ENCODE measurements at places on chromosomes 3 and 15.

GRCh38 chr3:106593381-106593780, 724.6 kb upstream of the CBLB start:
- DNase-seq, result no peak

GRCh38 chr15:36796161-36796560, 216.7 kb downstream of the CDIN1 start:
- DNase-seq, result no peak

- DNase-seq, result no peak
These were observed 38.7 kb downstream of the HSPBAP1 start for GRCh38 chr3:122754929-122755328.

DNA sequence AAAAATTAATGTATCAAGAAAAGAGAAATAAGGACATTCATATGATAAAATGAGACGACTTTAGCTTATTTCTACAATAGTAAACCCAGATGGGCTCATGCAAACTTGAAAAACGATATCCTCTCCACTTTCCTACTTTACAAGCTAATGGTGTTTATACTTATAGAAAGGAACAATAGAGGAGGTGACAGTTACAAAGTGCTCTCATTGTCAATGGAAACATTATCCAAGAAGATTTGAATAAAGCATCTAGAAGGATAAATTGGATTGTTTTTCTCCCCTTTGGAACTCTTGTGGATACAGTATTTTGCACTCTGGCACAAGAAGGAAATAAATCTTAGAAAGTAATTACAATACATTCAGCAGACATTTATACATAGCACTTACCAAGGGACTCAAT, 20.2 kb upstream of the CCDC66 start:
- DNase-seq, result no peak

- DNase-seq, result no peak
These were observed 15.9 kb downstream of the TGM5 start for GRCh38 chr15:43250785-43251184.

DNA sequence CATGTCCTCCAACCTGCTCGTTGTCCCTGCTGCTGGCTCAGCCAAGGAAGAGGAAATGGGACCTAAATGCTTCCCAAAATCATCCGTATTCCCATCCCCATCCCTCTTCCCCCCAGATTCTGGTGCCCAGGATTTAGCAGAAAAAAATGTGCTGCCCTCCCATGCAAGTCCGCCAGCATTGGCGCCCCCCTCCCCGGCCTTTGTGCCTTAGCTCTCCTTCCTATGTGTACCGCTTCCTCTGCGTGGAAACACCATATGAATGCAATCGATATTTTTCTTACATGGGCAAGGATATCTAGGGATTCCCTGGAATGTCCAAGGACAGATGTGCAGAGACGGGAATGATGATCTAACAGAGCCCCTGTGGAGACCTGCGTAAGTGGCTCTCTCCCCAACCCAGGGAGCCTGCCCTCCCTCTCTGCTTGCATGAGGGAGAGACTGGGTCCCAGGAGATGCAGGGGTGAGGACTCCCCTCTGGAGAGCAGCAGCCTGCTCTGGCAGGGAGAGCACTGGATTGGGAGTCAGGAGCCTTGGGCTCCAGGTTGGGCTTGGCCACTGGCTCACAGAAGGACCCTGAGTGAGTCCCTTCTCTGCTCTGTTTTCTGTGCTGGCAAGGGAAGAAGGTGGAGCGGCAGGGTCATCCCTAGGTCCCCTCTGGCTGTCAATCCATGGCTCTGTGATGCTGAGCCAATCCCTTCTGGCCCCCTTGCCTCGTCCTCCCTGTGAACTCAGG, 227.2 kb downstream of the XXYLT1 start:
- DNase-seq, result no peak

GRCh38 chr15:67468416-67468815, 52.5 kb upstream of the C15orf61 start:
- no peak for DNase-seq

- DNase-seq, result no peak
These were observed 22.2 kb upstream of the GOLIM4 start for GRCh38 chr3:168117853-168118313.

- no peak for DNase-seq
These were observed 40.4 kb upstream of the CHRNB4 start for GRCh38 chr15:78681281-78682003.

DNA sequence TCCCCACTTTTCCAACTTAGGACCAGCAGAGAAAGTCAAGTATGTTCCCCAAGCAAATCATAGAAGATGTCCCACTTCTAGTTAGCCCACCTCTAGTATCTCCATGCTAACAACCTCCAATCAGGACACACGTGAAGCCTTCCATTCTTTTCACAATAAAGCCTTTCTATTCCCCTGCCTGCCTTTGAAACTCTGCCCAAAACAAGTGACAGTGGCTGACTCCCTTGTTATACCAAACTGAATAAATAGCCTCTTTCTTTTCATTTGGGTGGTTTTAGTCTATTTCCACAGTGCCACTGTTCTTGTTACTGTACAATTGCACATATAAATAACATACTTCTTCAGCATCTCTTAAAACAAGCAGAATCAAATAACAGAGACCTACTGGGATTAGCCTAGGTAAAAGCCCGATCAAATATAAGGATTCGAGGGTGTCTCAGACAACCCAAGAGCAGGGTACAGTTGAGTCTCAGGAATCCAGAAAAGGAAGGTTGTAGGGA, 118.0 kb upstream of the NPHP3 start:
- no peak for DNase-seq

DNA sequence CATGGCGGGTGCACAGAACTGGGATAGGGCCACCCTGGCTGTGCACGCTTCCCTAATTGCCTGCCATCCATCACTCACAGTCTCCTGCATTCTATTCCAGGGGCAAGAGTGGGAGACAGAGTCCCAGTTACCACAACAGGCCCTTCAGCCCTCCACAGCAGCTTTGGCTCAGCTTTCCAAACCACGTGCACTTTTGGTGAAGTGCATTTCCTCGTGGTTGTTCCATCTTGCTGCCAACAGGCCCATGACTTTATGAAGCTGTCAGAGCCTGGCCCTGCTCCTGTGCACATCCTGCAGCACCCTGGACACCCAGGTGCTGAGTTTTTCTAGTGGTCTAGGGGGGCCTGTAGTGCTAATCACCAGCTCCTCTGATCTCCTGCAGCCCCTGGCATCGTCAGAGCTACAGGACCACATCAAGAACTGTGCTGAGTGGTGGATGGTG, 110.2 kb downstream of the ADCY5 start:
- no peak for DNase-seq

GRCh38 chr3:43627360-43627759, 5.5 kb upstream of the ANO10 start:
- no peak for DNase-seq

DNA sequence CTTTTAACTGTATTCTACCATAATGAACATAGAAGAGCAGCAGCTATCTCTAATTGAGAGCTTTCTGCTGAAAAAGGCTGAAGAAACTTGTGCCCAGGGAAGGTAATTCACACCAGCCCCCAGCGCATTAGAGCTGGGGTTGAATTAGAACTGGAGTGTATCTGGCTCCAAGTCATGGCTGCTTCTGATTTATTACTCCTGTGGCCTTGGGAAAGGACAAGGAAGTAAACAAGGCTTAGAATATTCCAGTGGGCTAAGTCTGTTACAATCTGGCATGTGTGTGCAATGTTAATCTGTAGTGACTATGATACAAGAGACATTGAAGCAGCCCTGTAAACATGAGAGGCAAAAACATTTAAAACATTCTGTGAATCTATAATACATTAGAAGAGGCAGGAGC, 18.1 kb downstream of the CPA3 start:
- no peak for DNase-seq

GRCh38 chr15:91940496-91941381, 87.2 kb downstream of the SLCO3A1 start:
- DNase-seq, result no peak

GRCh38 chr15:39538936-39539335, 41.9 kb upstream of the THBS1 start:
- DNase-seq, result no peak

GRCh38 chr3:73656241-73656890, 31.6 kb upstream of the PDZRN3 start:
- no peak for DNase-seq

DNA sequence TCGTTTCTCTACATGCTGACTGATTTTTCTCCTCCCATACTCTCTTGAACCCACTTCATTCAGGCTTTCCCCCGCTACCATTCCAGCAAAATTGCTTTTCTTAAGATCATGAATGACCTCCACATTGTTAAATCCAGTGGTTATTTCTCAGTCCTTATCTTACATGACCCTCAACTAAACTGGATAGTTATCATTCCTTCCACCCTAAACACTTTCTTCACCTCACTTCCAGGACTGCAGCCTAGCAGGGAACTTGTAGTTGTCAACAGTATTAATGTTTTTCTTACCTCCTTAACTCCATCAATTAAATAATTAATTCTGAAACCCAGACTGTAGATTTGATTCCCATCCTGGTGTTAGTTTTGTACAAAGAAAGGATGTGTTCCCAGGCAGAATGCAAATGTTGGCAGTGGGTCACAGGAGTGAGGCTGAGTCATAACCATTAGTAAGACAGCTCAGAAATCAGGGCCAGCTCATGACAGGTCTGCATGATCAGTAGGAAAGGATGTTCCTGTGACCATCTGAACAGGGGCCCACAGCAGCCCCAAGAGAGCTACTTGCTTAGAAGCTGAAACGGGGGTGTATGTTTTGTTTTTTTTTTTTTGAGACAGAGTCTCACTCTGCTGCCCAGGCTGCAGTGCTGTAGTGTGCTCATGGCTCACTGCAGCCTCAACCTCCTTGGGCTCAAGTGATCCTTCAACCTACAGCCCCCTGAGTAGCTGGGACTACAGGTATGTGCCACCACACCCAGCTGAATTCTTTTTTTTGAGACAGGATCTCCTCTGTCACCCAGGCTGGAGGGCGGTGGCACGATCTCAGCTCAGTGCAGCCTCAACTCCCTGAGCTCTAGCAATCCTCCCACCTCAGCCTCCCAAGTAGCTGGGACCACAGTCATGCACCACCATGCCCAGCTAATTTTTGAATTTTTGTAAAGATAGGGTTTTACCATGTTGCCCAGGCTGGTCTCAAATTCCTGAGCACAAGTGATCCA, 9.1 kb downstream of the BCL2L10 start:
- no peak for DNase-seq

- DNase-seq, result no peak
These were observed 26.4 kb upstream of the LAMP3 start for GRCh38 chr3:183188895-183189462.

GRCh38 chr15:41462084-41462795, 31.4 kb upstream of the ITPKA start:
- no peak for DNase-seq

DNA sequence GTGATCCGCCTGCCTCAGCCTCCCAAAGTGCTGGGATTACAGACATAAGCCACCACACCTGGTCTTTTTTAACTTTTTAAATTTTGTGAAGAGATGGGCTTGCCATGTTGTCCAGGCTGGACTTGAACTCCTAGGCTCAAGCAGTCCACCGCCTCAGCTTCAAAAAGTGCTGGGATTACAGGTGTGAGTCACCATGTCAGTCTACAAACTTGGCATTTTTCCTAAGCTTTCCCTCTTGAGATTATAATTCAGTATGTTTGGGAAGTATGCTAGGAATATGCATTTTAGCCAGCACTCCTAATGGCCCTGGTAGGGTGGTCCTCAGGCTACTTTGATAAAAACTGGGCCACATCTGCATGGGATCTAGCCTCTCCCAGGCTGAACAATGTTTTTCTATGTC, 4.4 kb downstream of the WDR73 start:
- no peak for DNase-seq

DNA sequence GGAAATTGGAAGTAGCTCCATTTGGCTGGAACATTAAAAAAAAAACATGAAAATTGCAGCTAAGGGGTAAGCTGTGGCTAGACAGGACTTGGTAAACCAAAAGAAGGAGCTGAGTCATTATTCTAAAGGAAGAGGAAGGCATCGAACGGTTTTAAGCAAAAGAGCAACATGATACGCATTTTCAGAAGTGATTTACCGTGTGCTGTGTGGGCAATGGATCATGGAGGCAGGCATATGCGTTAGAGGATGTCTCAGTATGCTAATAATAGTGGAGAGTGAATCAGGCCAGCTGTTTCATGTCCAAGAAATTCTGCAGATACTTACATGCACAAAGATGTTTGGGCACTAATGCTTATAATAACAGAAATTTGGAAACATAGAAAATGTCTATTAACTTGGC, 409.1 kb upstream of the ATP11B start:
- DNase-seq, result no peak

- DNase-seq, result no peak
These were observed 5.8 kb downstream of the CELSR3 start for GRCh38 chr3:48656841-48657281.

DNA sequence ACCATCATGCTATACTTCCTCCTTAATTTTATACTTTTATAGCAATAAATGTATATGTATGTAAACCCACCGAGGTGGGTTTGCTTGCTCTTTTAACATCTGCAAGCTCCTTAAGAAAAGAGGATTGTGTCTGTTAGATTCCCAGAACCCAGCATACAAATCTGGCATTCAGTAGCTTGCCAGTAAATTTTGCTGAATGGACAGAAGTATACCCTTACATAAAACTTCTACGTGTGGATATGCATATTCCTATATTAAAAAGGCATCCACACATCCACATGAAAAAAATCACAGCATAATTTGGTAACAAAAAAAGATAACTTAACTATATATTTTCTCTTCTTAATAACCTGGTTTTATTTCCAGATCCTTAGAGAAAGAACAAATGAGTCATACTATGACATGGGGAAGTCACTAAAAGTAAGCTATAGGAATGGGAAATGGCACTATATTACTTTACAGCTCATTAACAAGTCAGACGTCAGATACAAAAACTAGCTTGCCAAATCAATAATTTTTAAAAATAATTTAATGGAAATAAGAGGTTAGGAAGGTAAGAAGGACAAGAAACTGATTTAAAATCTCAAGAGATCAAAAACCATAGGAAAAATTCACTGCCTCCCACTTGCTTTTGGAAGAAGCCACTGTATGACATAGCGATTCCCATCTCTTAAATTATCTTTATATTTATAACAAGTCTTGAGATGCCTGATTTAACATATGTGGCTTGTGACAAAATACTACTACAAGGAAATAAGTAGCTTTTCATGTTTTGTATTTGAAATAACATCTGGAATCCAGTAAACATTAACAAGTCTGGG, 68.7 kb downstream of the SUMF1 start:
- DNase-seq, result no peak

DNA sequence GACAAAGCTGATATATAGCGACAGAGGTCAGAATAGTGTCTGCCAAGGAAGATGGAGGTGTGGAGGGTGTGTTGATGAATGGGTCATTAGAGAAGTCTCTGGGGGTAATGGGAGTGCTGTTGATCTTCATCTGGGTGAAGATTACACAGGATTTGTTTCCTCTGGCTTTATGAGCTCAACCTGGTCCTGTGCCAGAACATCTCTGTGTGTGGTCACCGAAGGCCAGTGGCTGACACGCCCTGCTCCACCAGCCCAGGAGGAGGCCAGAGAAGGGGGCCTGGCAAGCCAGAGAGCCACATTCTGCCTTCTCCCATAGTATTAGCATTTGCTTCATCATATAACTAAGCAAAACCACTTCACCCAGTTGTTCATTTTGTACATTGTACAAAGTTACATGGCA, 121.1 kb downstream of the ZNF621 start:
- no peak for DNase-seq

GRCh38 chr3:8579096-8579495, 65.5 kb downstream of the SSUH2 start:
- DNase-seq, result no peak

DNA sequence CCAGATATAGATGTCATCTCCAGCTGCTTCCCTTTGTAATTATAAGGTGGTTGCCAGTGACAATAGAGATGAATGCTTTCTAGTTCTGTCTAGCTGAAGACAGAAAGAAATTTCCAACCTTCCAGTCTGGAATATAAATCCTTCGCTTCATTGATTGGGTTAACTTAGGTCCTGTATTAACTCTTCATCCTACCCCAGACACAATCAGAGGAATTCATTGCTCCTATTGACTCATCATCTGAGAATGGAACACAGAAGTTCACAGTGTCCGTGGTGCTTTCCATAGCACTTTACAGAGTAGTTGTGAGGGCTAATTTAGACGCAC, 241.4 kb downstream of the NFKBIZ start:
- DNase-seq, result no peak

Measured in stimulated activated CD8-positive, alpha-beta memory T cell treated with anti-CD3 and anti-CD28 coated beads, Interleukin-15, amount 100 ng/mL, for 24 hours (primary cell).